ENCODE measurements at places on chromosomes 12 and 14.

DNA sequence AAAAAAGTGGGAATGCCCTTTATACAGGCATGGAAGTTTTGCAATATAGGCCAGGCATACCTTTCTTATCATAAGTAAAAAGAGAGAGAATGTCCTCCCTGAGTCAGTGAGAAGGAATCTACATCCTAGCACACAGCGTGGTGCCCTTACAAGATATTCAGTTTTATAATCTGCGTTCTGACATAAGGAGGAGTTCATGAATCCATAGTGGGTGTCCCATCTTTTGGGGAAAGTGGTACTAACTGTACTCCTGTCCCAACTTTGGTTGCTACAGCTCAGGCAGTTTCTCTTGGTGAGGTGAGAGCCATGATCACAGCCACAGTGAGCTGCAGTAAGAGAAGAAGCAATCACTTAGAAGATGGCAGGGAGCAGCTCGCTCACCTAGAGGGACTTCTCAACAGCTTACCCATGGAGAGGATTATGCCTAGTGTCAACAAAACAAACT, 332.9 kb downstream of the BCAT1 start:
- no peak for DNase-seq

DNA sequence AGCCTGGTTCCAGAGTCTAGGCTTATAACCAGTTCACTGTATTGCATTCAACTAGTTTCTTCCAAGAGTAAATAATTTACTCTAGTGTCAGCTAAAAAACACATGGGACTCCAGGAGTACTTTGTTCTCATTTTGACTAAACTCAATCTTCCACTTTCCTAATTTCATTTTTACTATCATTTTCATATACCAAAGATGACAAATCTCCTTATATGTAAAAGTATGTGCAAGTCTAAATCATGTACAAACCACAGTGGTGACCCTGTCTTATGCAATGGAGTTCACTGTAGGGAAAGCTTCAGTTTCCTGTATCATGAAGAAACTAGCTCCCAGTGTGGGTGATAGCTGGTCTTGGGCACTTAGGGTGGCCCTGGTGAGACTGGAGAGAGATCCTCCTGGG, 151.6 kb downstream of the HELB start:
- DNase-seq, result no peak

DNA sequence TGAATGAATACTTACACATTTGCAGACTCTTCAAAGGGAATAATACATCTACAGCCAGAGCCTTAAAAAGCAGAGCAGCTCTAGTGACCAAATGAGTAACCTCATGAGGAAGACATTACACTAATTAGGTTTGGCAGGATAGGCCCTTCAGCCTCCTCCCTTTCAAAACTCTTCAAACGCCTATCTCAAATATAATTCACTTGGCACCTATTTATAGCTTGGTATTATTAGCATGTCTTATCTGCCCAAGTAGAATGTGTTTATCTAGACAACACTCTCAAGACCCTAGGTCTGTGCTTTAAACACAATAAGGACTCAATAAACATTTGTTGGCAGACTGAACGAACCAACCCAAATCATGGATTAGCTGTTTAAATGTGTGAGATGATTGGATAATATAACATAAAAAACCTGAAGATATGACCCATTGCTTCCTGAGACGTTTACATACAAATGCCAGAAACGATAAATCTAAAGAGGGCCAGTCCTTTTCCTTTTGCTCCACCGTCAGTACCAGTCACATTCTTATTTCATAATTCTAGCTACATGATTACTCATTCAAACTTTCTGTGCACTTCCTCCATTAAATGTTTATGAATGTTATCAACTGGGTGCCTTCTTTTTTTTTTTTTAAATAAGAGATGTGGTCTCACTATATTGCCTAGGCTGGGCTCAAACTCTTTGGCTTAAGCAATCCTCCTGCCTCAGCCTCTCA, 123.3 kb downstream of the CEP83 start:
- DNase-seq, result no peak

DNA sequence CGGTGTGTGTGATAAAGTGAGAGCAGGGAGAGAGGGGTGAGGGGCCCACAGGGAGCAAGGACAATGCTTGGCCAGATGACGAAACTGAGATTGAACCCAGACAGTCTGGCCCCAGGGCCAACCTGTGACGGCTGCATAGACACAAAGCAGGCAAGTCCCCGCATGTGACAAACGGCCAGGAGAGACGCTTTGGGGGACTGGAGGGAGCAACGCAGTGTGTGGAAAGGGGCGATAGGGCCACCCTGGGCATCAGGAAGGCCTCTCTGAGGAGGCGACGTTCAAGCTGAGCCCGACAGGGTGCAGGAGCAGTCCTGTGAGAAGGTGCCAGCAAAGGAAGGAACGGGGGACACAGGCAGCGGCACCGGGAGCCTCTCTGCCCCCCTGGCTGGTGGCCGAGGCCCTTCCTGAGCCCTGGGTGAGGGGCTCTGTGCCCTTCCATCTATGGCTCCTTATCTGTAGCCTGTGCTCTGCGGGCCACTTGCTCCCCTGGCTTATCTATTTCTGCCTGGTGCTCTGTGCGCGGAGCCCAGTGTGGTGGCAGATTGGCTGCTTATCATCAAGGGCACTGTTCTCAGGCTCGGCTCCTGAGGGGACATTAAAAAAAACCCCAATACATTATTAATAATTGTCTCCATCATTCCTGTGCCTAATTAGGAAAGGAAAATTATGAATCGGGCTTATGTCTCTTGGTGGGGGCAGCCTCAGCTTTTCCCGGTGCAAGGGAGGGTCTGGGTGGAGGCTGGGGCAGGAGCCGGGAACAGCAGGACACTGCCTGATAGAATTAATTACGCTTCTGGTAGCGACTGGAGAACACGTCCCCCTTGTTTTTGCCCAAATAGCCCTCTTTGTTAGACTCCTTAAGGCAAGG, 39.8 kb downstream of the PRIMA1 start:
- DNase-seq, result no peak

DNA sequence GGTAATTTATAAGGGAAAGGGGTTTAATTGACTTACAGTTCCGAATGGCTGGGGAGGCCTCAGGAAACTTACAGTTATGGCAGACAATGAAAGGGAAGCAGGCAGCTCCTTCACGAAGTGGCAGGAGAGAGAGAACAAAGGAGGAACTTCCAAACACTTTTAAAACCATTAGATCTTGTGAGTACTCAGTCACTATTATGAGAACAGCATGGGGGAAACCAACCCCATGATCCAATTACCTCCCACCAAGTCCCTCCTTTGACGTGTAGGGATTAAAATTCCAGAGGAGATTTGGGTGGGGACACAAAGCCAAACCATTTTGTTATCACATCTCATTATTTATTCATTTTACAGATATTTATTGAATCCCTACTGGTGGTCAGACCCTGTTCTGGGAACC, 822.8 kb downstream of the GALC start:
- no peak for DNase-seq
